Astrocyte (in vitro differentiated cells and primary cell): ENCODE measurements at places on chromosomes 7 and 10.

DNA sequence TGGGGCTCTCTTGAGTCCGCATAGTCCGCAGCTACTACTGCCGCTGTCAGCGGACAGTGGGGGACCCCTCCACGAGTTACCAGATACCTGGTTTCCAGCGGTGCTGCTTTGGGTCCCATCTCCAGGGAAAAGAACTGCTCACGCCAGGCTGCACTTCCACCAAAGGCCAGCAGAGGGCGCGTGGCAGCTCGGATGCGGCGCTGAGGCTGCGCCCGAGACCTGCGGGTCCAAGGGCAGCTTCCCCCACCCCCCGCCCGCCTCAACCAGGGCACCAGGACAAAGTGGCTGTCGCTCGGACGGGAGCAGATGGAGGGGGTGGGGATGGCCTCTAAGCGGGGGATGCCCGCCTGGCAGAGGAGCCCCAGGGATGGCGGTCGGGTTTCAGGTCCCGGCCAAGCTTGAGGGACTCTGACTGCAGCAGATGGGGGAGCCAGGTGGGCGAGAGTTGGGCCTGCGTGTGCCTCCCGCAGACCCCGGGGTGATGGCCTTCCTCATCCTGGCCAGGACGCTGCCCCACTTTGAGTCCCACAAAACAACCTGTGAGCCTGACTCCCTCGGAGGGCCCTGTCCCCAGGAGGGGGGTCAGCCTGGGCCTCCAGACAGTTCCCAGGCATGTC, 23.8 kb upstream of the ZNF735 start:
- H3K36me3 ChIP-seq: no peaks in the 10 kb centered on the region
- H3K27me3 ChIP-seq: no peaks in the 10 kb centered on the region
- no peak for DNase-seq
- H3K4me1 ChIP-seq: no peaks in the 10 kb centered on the region
- H3K27ac ChIP-seq: no peak overlapping the region
- no peak overlapping the region for H3K4me3 ChIP-seq

DNA sequence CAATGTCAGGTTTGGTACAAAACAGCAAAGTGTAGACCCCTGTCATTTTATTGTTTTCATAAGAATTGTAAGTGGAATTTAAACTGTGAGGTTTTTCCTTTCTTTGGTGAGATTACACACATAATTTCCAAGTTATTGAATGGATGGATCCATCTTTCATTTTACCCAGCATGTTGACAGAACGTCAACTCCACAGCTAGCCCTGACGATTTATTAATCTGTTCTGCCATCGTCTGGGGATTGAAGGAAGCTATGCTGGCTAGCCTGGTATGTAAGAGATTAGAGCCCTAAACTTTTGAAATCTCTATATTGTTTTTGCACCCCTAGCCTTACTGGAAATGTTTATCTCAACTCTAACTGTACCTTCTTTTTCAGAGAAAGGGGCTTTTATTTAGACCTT, 8.6 kb downstream of the WNT16 start:
- no peaks in the 10 kb centered on the region for H3K4me1 ChIP-seq
- DNase-seq: no peak
- H3K4me3 ChIP-seq: no peak overlapping the region
- no peaks in the 10 kb centered on the region for H3K27me3 ChIP-seq

- H3K4me1 ChIP-seq: no peaks in the 10 kb centered on the region
- H3K27ac ChIP-seq: no peak overlapping the region
- no peaks in the 10 kb centered on the region for H3K27me3 ChIP-seq
- DNase-seq: no peak
Observed at GRCh38 chr10:29829776-29830175, 195.0 kb upstream of the SVIL start.

DNA sequence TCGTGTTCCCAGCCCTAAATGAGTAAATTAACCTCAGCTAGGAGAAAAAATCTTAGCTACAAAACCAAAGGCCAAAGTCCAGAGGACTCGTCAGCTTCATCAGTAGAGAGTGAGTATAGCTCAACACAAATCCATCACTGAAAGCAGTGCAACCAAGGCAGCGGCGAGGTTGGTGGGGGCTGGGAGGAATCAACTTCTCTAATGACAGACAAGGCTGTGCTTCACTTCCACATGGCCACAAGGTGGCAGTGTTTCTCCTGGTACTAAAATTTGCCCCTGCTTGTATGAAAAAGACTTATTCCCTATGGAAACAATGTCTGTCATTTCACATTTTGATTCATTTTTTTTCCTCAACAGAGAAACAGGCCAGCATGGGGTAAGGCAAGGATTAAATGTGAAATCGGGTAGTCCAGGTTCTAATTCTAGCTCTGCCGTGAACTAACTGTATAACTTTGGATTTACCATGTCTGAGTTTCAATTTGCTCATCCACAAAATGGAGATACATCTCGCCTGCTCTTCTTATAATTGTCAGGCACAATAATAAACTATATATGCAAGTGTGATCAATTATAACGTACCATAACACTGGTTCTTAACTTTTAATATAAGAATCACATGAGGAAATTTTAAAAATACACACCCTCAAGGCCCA, 39.3 kb downstream of the FAS start:
- peaks cover 13% of the 10 kb centered on the region for H3K4me1 ChIP-seq
- no peak overlapping the region for H3K27ac ChIP-seq
- DNase-seq: peak; percentile 55
- H3K4me3 ChIP-seq: no peak overlapping the region
- no peaks in the 10 kb centered on the region for H3K27me3 ChIP-seq

GRCh38 chr10:93471110-93471651, 11.0 kb downstream of the MYOF start:
- peaks cover 37% of the 10 kb centered on the region for H3K36me3 ChIP-seq
- peak overlapping the region; percentile 99 for H3K27ac ChIP-seq
- peaks cover 83% of the 10 kb centered on the region for H3K4me1 ChIP-seq
- H3K27me3 ChIP-seq: no peaks in the 10 kb centered on the region
- H3K4me3 ChIP-seq: no peak overlapping the region
- DNase-seq: peak; percentile 97

- DNase-seq: no peak
- H3K27me3 ChIP-seq: no peaks in the 10 kb centered on the region
- H3K4me3 ChIP-seq: no peak overlapping the region
- no peaks in the 10 kb centered on the region for H3K36me3 ChIP-seq
- H3K27ac ChIP-seq: no peak overlapping the region
Observed at GRCh38 chr7:136937436-136937835, 69.0 kb downstream of the CHRM2 start.

- no peaks in the 10 kb centered on the region for H3K27me3 ChIP-seq
- no peaks in the 10 kb centered on the region for H3K4me1 ChIP-seq
- no peak overlapping the region for H3K27ac ChIP-seq
- DNase-seq: peak; percentile 20
- no peak overlapping the region for H3K4me3 ChIP-seq
- no peaks in the 10 kb centered on the region for H3K36me3 ChIP-seq
Observed at GRCh38 chr7:107327986-107328569, 141.8 kb upstream of the GPR22 start.

GRCh38 chr10:126421756-126422256, 33.5 kb upstream of the ADAM12 start:
- DNase-seq: peak; percentile 100
- no peaks in the 10 kb centered on the region for H3K27me3 ChIP-seq
- no peaks in the 10 kb centered on the region for H3K36me3 ChIP-seq
- peak overlapping the region; percentile 31 for H3K4me3 ChIP-seq
- peaks cover 18% of the 10 kb centered on the region for H3K4me1 ChIP-seq
- peak overlapping the region; percentile 97 for H3K27ac ChIP-seq

- H3K36me3 ChIP-seq: no peaks in the 10 kb centered on the region
- no peak overlapping the region for H3K4me3 ChIP-seq
- no peaks in the 10 kb centered on the region for H3K27me3 ChIP-seq
- H3K4me1 ChIP-seq: peaks cover 23% of the 10 kb centered on the region
Observed at GRCh38 chr10:36170943-36171501, 528.9 kb upstream of the FZD8 start.

- peak overlapping the region; percentile 99 for H3K4me3 ChIP-seq
- no peak overlapping the region for H3K27ac ChIP-seq
- peaks cover 8% of the 10 kb centered on the region for H3K4me1 ChIP-seq
- DNase-seq: no peak
Observed at GRCh38 chr7:23107781-23108180, 2.2 kb downstream of the KLHL7 start.

- no peak overlapping the region for H3K27ac ChIP-seq
- H3K4me3 ChIP-seq: no peak overlapping the region
- DNase-seq: no peak
- no peaks in the 10 kb centered on the region for H3K27me3 ChIP-seq
- H3K4me1 ChIP-seq: no peaks in the 10 kb centered on the region
- no peaks in the 10 kb centered on the region for H3K36me3 ChIP-seq
Observed at GRCh38 chr10:42986633-42987032, 90.2 kb upstream of the RET start.

DNA sequence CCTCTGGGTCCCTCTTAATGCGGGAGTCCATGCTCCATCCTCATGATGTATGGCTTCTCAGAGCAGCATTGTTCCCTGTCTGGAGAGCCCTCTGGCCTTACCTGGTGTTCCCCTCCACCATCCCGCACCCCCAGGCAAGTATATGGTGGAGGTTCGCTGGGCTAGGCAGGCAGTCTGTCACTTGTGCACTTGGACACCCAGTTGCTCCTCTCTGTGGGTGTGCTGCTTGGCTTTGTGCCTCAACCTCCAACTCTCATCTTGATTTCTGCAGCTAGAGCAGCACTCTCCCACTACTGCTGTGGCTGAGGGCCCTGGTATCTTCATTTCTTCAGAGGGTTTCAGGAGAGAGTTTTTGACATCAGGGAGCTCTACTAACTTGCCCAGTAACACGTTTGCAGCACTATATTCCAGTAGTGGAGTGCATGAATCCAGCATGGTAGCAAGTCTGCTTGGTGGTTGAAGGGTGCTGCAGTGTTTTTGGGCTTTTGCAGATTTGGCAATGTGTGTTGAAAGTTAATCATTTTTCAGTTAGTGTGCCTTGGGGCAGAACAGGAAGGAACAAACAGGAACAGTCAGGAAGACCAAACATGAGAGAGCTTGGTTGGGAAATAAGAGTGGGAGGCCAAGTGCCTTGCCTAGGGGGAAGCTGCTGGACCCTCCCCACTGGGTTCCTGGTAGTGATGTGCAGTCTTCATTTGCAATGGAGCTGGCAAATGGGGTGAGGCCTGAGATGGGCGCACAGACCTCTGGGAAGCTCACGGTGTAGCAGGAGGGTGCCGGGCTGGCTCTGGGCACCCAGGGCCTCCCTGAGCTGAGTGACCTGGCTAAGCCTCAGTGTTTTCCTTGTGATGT, 37.4 kb downstream of the TSPAN14 start:
- DNase-seq: no peak
- peaks cover 9% of the 10 kb centered on the region for H3K4me1 ChIP-seq
- no peak overlapping the region for H3K4me3 ChIP-seq
- no peaks in the 10 kb centered on the region for H3K27me3 ChIP-seq
- H3K27ac ChIP-seq: no peak overlapping the region

DNA sequence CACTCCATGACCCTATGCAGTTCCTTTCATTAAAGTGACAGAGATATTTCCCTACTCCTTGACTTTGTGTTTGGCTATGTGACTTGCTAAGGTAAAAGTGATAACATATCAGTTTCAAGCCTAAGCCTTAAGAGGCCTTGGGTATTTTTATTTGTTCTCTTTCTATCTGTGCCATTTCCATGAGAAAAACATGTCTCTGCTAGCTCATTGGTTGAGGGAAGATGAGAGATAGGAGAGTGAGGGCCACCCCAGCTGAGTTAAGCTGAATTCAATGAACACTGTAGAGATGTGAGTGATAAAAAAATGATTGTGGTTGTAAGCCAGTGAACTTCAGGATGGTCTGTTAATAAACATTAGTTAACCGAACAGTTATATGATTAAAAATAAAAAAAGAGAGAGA, 13.4 kb downstream of the TASOR2 start:
- no peaks in the 10 kb centered on the region for H3K36me3 ChIP-seq
- no peaks in the 10 kb centered on the region for H3K27me3 ChIP-seq
- peaks cover 2% of the 10 kb centered on the region for H3K4me1 ChIP-seq
- no peak overlapping the region for H3K27ac ChIP-seq

- no peak for DNase-seq
- no peaks in the 10 kb centered on the region for H3K36me3 ChIP-seq
- H3K4me1 ChIP-seq: no peaks in the 10 kb centered on the region
Observed at GRCh38 chr10:118216571-118217170, 125.5 kb downstream of the FAM204A start.
